Ecto neural progenitor cell (in vitro differentiated cells): ENCODE measurements at places on chromosomes 5 and 9.

GRCh38 chr9:6052293-6052919 lies 37.0 kb upstream of the RANBP6 start:
- DNase-seq, result no peak

GRCh38 chr5:75322066-75322465 lies 15.0 kb upstream of the HMGCR start:
- no peak for DNase-seq

DNA sequence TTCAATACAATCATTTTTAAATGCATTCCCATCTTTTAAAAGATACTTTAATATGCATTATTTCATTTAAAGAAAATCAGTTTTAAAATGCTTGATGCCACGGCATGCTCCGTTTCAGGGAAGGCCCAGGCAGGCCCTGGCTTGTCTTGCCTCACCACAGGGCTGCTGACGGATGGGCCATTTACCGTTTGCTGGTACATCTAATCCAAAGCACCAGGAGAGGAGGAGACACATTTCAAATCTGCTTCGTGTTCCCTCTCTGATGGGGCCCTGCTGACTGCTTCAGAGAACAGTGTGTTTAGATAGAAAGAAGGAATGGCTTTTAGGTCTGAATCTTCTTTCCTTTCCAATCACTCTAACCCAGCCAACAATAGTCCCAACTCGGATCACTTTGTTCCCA lies 185.2 kb downstream of the DCP2 start:
- DNase-seq, result no peak

- DNase-seq, result no peak
Measured at GRCh38 chr9:114460513-114461199, 44.6 kb downstream of the WHRN start.

GRCh38 chr9:116900543-116900942 lies 213.4 kb downstream of the TRIM32 start:
- no peak for DNase-seq

DNA sequence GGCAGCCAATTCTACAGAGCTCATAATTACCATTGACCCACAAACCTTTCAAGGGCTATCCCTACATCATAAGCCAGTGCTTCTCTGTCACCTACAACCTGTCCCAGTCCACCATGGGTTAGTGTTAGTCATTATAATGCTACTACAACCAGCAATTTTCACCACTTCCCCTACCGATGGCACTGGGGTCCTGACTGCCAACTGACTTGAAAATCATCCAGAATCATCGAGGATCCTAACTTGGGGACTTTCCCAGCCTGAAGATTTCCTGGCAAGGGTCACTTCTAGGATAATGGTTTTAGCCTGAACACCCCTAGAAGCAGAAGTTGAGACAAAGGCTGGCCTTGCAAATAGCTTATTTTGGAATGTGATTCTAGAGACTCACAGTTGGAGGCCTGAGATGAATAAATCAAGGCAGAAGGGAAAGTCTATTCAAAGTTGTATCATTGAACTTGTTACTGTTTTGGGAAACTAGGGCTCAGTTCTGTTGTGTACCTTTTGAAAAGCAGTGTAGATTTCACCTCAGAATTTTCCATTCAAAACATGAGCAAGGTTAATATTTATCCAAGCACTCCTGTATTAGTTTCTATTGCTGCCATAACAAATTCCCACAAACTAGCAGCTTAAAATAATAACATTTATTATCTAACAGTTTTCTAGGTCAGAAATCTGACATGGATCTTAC lies 633.0 kb downstream of the LRRC70 start:
- no peak for DNase-seq

DNA sequence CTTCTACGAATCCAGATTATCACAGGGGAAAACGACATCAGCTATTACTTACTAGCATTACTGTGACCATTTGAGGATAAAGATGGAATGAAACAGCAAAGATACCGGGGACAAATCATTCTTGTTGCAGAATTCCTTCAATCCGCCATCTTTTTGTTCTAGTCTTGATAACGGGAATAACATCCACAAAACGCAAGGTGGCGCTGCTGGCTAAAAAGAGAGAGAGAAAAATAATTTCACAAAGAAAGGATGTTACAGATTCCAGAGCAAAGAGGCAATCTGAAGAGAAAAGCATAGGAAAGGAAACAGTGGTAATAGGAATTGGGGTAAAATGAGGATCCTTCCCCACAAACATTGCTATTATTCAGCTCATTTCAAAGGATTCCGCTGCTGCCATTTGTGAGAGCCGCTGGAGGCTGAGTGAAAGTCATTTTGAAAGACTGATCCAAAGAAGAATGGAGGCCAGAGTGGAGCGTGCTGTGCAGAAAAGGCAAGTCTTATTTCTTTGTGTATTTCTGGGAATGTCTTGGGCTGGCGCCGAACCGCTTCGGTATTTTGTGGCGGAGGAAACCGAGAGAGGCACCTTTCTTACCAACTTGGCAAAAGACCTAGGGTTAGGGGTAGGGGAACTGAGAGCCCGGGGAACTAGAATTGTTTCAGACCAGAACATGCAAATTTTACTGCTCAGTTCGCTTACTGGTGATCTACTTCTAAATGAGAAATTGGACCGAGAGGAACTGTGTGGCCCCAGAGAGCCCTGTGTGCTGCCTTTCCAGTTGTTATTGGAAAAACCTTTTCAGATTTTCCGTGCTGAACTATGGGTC lies at the start of gene PCDHB7:
PCDHB7 (plus strand) TSS at position 264 of the 824 bp plus-strand sequence; CDS start at position 456, 192 bp downstream.
- no peak for DNase-seq

GRCh38 chr9:96130970-96131369 lies 171.0 kb downstream of the HSD17B3 start:
- no peak for DNase-seq

DNA sequence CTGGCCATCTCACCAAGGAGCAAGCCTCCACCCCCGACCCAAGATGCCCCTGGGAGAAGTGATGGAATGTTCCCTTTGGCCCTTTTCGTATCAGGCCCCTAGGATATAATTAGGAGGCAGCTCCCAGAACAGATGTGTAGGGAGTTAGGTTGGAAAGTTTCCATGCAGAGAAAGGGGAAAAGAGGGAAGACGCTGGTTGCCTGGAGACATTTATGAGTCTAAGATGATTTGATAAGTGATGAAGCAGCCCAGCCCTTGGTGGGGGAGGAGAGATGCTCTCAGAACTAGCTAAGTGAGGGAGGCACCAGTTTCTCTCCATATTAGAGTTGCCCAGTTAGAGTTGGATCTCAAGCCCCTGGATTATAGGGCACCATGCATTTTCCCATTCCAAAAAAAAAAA lies 137.5 kb downstream of the GNA14 start:
- DNase-seq, result no peak

GRCh38 chr5:6431214-6432195 lies 17.2 kb upstream of the UBE2QL1 start:
- no peak for DNase-seq

DNA sequence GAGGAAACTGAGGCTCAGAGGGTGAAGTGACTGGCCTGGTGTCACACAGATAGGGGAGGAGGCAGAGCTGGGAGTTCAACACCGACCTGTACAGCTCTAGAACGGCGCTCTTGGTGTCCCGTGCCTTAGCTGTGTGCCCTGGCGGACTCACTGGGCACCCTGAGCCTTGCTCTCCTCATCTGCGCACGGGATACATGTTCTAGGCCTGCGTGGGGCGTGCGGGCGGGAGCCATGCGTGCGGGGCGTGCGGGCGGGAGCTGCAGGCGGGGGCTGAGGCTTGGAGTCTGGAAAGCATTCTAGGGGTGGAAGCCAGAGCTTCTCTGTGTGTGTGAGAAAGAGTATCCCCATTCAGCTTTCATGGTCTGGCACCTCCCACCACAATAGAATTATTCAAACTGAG lies 165.3 kb downstream of the GAPVD1 start:
- no peak for DNase-seq

- no peak for DNase-seq
Measured at GRCh38 chr9:120619751-120620655, 40.0 kb upstream of the CDK5RAP2 start.

GRCh38 chr5:106822851-106823250 lies 847.9 kb downstream of the EFNA5 start:
- DNase-seq, result no peak

GRCh38 chr9:117303643-117304230 lies 111.1 kb downstream of the ASTN2 start:
- DNase-seq, result no peak

- DNase-seq, result no peak
Measured at GRCh38 chr5:10836986-10837385, 76.0 kb upstream of the DAP start.

- no peak for DNase-seq
Measured at GRCh38 chr9:76115982-76116646, 225.6 kb downstream of the PCSK5 start.

DNA sequence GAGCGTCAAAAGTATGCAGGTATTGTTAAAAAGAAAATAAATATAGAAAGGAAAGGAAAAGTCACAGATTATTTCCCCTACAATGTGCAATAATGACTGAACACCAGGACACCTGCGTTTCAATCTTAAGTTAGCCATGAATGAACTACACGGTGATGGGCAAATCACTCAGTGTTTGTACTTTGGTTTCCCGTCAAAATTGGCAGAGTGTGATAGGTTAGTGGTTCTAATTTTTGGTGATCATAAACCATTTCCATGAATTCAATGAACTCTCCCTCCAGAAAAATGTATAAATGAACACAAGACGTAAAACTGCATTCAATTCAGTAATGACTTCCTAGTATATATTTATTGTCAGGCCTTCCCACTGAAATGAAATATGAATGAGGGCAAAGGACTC lies 59.0 kb upstream of the ITGA1 start:
- DNase-seq, result no peak

GRCh38 chr5:133635051-133635450 lies 22.7 kb upstream of the FSTL4 start:
- no peak for DNase-seq

- peak; percentile 41 for DNase-seq
Measured at GRCh38 chr9:93166699-93167098, 17.2 kb upstream of the WNK2 start.

GRCh38 chr5:168724227-168724626 lies 145.1 kb upstream of the PANK3 start:
- DNase-seq, result peak; percentile 24

DNA sequence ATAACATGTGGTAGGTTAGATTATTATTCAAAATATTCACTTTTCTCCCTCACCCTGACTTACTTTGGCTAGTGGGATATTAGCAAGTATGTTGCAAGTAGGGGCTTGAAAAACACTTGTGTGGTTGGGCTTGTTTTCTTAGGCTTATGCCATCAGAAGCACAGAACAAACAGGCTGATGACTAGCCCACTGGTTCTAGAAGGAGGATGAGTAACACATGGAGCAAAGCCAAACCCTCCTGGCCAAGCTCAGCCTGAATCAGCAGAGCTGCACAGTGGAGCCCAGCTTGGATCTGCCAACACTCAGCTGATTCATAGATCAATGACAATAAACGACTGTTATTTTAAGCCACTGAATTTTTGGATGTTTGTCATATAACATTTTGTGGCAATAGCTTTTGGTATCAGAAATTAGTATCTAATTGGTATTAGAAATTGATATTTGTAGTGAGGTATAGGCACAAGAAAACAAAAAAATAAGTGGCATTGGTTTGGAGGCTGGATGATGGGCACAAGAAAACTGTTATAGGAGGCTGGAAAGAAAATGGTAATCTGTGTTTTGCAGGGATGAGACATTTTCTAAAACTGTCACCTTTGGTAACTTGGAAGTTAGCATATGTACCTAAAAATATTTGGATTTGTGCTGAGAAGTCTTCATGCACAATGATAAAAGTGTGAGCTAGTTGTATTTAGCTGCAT lies 46.1 kb upstream of the ZBED3 start:
- no peak for DNase-seq

- DNase-seq, result no peak
Measured at GRCh38 chr5:74963407-74963806, 89.0 kb downstream of the GCNT4 start.

DNA sequence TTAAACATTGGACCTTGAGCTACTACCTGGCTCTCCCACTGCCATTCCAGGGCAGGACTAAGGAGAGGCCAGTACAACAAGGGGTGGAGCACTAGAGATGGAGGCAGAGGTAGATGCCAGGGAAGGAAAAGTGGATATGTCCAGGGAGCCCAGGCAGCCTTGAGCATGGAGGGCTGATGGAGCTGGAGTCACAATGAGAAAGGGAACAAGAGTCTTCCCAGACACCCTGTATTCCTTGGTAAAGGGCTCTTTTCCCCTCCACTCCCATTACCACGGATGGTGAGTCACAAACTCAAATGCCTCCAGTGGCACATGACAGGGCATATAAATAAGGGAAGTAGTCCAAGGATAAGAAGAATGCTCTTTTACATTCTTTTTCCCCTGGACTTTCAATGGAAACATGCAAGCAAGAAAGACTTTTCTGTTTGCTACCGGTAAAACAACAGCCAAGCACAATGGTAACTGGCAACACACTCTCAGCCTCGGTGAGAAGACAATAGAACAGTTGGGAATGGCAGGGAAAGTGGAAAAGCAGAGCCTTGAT lies 16.7 kb downstream of the ERAP1 start:
- no peak for DNase-seq

DNA sequence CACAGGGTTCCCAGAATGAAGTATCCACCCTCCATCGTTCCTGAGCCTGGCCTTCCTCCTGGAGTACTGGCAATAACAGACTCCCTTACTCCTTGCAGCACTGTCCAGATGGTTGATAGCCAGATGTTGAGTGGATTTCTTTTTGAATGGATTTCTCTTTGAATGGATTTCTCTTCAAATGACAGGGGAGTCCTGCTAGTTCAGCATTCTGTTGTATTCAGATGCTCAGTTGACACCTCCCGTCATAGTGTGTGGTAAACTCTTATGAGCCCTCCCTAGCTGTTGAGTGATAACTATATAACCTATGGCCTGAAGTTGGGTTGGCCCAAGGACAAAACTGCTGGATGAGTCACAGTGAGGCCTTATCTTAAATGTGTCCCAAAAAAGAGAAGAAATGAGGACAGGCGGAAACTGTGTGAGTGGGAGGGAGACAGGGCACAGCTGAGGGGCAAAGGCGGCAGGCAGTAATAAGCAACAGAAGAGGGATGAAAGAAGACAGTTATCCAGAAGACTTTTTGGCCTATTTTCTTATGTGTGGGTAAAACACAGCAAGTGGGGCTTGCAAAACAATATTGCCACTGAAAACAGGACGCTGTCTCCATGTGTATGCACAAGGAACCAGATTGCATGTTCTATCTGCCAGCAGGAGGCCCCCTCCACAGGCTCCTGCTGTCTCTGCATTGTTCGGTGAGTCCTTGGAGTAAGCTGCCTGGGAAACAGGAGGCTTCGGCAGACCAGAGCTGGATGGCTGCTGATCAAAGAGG lies 209.5 kb upstream of the S1PR3 start:
- DNase-seq, result no peak

DNA sequence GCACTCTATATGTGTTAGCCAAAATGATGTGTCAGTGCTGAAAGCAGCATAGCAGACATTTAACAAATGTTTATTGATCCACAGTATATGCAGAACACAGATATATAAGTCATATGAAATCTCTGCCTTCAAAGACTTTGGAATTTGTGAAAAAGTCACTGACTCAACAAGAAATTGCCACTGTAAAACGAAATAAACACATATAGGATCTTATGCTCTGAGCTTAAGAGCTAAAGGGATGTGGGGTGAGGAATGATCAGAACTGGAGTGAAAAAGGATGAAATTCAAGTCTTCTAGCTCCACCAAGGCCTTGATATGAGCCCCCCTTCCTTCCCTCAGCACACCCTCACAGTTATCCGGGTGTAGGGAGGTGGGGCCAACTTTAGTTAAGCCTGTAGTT lies 49.9 kb downstream of the PLAC8L1 start:
- DNase-seq, result no peak

GRCh38 chr9:21070171-21070571 lies 7.6 kb downstream of the IFNB1 start:
- no peak for DNase-seq
